ENCODE measurements at places on chromosomes 12 and 14.

DNA sequence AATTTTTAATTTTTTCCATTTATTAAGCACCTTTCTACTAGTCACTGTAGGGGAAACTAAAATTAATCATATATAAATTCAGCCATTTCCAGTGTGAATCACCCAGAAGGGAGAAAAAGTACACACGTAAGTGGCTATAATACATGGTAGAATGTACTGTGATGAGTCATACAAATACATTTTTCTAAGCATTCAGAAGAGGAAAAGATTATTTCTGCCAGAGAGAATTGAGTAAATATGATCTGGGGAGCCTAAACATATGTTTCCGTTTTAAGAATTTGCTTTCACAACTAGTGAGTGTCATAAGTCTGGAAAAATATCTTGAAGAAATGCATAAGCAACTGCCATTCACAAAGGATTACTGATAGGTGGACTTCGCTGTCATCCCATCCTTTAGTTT is 102.8 kb downstream of the TGFB3 start:
- DNase-seq: no peak

- no peak for DNase-seq
Observed at GRCh38 chr12:42056130-42056529, 88.5 kb downstream of the GXYLT1 start.

DNA sequence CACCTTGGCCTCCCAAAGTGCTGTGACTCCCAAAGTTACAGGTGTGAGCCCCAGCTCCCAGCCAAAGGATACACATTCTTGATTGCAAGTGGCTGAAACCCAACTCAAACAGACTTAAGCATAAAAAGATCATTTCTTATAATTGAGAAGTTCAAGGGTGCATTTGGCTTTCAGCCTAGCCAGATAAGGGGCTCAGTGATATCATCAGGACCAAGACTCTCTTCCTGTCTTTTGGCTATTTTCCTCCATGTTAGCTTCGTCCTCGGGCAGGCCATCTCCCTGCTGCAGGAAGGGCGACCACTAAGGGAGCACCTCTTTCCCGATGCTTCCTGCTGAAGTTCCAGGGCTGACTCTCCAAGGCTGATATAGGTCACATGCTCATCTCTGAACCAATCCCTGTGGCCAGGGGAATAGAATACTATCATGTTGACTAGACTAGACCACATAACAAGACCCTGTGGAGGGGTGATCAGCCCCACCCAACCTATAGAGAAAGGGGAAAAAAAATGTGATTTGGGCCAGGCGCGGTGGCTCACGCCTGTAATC is 9.8 kb upstream of the KRT8 start:
- no peak for DNase-seq

DNA sequence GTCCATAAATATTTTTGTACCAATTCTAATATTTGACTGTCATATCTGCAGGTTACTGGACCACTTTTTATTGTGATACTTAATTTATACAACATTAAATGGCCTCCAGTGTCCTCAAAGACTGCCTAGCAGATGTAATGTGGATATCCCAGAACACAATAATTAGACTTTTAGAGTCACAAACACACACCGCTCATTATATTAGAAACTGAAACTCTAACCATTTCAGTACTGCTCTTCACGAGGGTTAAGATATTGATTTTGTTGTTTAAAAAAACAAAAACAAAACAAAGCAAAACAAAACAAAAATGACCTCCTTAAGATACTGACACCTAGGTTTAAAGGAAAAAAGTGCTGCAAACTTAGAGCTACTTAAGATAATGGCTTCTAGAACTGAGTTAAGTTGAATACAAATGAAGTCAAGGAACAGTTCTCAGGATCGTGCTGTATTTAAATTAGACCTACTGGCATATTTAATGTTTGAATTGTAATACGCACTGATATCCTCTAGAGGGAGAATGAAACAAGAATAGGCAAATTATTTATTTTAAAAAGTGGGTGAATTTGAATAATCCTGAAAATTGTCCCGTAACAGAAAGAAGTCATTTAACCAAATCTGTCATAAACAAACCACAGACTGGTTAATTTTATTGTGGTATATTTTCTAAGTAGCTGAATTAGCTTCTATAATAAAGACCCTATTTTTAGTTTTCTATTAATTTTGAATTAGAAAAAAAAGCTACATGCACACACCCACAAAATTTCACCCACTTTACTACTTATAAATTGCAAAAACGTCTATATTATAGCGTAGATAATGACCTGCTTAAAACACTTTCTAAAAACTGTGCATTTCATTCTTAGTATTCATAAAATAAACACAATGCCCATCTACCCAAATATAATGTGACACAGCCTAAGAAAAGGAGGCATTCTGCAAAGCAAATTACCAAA is 395.2 kb upstream of the DCN start:
- DNase-seq: no peak

DNA sequence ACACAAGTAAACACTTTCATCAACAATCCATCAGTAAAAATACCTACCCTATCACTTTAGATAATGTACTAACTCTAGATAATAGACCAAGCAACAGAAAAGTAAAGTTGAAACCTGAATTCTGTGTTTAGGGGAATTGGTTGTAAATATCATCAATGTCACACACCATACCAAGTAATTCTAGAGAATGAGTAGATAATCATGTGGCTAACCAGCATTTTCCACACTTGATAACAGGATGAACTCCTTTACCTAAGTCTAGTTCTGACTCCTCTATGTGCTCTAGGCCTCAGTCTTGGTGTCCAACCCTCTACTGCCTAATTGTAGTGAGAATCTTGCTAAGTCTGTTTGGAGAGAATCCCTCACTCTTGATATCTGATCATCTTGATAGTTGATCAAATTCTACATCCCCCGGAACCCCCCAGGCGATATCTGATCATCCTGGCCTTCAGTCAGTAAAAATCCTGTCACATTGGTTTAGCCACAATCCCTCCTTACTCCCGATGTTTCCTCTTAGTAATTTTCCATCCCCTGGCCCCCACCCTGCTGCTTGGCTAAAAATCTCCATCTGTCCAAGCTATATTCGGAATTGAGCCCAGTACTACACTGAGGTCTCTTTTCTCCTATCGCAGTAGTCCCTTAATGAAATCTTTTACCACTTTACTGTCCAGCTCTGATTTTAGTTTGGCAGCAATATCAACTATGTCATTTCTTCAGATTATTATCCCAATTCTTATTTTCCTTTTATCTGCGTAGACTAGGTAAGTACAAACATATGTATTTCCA is 3.4 kb upstream of the SLCO1A2 start:
- no peak for DNase-seq

DNA sequence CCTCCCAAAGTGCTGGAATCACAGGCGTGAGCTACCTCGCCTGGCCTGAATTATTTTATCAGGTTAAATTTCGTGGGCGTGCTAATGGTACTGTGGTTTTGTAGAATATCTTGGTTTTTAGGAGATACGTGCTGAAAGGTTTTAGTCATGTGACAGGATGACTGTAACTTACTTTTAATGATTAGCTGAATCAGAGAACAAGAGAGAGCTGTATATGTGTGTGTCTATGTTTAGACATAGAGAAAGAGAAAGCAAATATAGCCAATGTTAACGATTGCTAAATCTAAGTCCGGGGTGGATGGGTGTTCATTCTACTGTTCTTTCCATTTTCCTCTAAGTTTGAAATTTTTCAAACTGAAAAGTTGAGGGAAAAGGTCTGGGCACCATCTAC is 9.2 kb upstream of the PNMA1 start:
- DNase-seq: no peak

DNA sequence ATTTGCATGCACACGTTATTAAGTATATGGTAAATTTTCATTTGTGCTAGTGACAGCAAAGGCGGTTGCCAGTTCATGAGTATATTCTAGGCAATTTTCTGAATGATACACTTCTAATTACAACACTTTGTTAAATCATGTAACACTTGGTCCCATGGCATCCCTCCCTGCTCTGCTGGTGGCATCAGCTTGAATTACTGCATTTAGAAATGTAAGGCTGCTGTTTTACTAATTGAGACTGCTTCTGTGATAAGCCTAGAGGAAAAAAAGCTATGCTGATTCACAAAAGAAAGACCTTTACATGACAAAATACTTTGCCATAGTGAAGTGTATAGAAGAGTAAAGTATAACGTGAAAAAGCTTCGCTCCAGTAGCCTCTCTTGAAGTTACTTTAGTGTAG is 636.1 kb downstream of the KCNH5 start:
- DNase-seq: no peak

All from activated CD4-positive, alpha-beta T cell treated with anti-CD3 and anti-CD28 coated beads for 4 hours (primary cell).